CD4-positive, alpha-beta T cell treated with Interleukin-4 for 1 hour (primary cell): ENCODE measurements at places on chromosomes 11 and 22.

DNA sequence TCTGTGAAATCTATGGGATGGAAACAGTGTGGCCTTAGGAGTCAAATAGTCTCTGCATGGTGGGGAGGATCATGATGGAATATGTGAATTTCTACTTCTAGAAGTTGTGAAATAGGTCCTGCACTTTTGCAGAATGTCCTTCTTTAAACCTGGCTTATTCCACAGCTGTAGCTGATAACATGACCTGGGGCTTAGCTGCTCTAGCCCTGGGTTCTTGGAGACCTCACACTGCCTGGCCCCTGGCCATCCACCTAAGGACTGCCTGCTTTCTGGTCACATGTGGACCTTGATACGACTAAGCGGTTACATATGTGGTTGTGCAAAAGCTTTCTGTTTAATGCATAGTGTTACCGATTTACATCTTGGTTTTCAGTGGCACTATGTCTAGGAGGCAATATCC is 88.2 kb downstream of the SWAP70 start:
- no peak for DNase-seq

- DNase-seq: no peak
Measured at GRCh38 chr22:32721328-32722180, 80.0 kb upstream of the TIMP3 start.

DNA sequence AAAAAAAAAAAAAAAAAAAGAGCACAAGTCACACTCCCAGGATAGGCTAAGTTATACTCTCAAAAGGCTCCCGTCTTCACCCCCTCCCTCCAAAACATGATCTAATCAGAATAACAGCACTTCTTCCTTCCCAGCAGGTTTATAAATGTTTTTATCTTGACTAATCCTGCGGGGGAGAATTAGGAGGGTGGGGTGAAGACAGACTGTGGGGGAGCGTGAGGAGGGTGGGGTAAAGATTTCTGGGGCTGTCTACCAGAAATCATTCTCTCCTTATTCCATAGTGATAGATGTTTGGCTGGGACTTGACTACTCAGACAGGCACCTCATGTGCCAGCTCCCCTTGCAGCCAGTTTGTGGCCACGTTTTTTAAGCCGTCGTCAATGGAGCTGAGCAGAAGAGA is 17.0 kb downstream of the KCNE3 start:
- DNase-seq: no peak

DNA sequence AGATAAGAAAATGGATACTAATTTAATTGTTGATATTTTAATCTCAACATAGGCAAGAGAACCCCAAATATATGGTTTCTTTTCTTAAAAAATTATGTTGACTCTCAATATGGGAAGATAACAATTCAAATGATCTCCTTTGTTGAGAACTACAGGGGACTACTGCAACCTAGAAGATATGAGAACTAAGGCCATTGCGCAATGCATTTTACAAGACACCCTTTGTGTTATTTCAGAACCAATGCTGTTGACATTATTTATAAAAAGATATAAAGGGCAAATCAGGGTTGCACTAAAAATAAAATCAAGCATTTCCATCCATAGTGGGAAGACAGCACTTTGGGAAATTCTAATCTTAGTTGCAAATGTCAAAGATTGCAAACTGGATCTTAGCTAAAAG is 322.3 kb downstream of the SOX6 start:
- no peak for DNase-seq

DNA sequence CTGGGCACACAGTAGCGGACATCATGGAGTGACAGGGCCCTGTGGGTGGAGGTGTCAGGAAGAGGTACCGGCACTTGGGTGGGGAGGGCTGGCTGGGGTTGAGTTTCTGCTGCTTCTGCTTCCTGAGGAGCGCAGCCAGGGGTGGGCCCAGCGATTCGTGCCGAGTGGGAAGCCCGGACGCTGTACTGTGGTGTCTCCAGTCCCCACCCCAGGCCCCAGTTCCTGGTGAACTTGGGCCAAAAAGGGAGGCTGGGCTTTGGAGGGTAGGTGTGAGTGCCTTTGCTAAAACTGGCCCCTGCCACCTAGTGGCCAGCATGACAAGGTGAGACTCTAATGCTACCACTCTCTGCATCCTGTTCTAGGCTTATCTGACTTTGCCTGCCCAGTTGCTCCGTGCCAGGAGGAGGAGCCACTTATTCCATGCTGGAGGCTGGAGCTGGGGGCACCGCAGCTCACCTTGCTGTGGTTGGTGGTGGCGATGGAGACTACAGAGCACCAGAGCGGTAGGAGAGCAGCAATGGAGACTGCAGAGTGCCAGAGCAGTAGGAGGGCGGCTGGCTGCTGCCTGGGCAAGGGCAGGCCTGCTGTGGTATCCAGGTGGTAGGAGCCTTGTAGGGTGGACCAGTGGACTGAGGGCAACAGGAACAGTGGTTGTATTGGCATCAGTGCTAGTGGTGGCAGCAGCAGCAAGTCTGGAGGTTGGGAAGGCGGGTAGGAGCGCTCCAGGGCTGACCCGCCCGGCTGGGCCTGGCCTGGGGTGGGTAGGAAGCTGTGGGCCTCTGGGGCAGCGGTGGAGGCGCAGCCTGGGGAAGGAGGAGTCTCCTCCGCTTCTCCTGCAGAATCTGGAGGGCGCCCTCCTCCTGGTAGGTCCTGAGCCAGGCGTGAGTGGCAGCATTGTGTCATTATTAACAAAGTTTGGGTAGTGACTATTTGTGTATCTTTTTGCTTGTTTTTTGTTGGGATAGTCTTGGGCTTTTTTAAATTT is 2.2 kb upstream of the RFPL2 start:
- peak; percentile 40 for DNase-seq

DNA sequence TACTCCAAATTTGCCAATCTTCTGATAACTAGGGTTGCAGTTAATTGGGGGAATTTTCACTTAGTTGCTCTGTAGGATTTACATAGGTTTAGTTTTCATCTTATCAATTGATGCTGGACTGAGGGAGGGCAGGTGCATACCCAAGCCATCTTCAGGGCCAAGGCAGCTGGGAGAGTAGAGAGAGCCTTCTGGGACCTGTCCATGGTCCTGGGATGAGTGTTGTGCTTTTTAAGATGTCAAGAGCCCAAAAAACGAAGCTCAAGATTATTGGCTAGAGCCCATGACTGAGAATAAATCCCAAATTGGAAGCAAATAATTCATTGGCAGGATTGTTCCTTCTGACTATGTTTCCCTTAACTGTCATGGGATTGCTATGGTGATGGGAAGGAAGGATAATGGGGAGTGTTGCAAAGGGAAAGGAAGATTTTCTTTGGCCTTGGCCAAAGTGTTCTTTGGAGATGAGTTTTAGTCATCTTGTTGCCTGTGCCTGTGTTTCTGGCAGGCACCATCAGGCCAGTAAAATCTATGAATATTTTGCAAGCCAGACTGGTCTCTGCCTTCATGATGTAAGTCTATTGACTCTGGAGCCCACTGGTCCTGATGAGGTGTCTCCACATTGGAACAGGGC is 4.5 kb downstream of the SLC22A6 start:
- DNase-seq: no peak

DNA sequence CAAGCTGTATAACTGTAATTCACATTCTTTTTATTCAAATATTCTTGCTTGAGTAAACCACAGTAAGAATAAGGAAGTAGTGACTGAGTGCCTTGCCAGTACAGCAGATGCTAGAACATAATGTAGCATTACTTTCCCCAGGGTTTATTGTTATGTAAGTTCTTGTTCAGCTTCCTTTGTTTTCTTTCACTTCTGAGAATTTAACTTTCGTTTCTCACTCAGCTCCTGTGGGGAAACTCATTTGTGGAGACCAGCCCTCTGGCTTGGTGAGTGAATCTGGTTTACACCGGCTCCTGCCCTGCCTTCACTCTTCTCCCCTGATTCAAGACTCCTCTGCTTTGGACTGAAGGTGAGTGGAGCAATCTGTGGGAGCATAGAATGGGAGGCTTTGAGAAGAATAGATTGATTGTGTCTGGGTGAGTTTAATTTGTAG is at the start of gene TRIM22:
TSS of gene TRIM22 (plus strand) at position 240 of the 433 bp plus-strand sequence. CDS start 6,443 bp downstream, outside the sequence.
- DNase-seq: peak; percentile 58

GRCh38 chr11:70112017-70112434 is 33.9 kb downstream of the ANO1 start:
- DNase-seq: no peak

- no peak for DNase-seq
Measured at GRCh38 chr11:59243633-59244032, 30.9 kb upstream of the MPEG1 start.

GRCh38 chr11:11206484-11206883 is 146.6 kb downstream of the CSNK2A3 start:
- DNase-seq: no peak

DNA sequence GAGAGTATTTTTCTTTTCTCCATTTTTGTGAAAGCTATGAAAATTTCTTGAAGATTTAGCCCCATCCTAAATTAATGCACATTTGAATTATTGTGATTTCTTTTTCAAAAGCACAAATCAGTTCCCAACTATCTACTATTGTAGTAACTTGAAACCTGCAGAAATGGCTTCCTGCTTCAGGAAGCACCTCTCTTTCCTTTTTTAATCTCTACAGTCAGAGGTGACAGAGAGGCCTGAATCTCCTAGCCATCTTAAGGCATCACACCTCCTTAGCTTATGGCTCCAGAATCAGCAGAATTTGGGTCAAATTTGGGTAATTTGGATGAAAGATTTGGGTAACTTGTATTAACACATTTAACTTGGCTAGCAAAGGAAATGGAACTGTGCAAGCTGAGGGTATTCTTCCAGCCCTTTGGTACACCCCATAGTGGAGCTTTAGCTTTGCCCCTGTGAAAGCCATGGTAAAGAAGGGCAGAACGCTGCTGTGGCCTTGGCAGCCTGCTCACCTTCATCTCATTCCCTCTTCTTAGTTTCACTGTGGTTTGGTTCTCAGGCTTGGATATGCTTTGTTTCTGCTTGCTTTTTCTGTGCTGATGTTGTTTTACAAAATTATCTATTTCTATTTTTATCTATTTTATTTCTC is 16.2 kb downstream of the TBCEL start:
- DNase-seq: no peak

- DNase-seq: no peak
Measured at GRCh38 chr22:25402501-25403283, 161.8 kb upstream of the GRK3 start.

GRCh38 chr11:61752117-61752924 is at the start of gene MYRF:
TSS of gene MYRF (plus strand) at chr11:61752636. CDS start at chr11:61752745, 109 bp downstream.
- DNase-seq: peak; percentile 40

- DNase-seq: no peak
Measured at GRCh38 chr22:42067671-42068251, 2.9 kb downstream of the NAGA start.

- no peak for DNase-seq
Measured at GRCh38 chr22:36565159-36565507, 36.2 kb upstream of the EIF3D start.
